ENCODE measurements at places on chromosomes 3 and 15.

GRCh38 chr15:80934761-80935221 lies 54.8 kb downstream of the MESD start:
- DNase-seq = peak; percentile 56

GRCh38 chr3:58464866-58465265 lies 27.0 kb upstream of the KCTD6 start:
- no peak for DNase-seq

GRCh38 chr3:69082805-69083204 lies 1.9 kb upstream of the ARL6IP5 start:
- peak; percentile 82 for DNase-seq

DNA sequence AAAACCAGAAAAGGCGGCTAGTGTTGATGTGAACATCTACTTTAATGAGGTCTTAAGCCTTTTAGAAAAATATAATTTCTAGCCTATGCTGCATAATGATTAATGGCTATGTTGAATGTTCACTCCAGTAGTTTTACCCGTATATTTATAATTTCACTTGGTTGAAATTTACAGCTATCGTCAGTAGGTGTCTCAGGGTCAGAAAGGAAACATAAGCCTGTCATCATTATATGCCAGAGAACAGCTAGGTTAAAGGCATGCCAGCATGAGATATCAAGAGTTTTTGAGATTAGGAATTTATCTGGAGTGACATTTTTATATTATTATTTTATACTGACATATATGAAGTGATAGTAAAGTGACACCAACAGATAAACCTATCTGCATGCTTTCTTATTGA lies 904.1 kb downstream of the OTOL1 start:
- no peak for DNase-seq

DNA sequence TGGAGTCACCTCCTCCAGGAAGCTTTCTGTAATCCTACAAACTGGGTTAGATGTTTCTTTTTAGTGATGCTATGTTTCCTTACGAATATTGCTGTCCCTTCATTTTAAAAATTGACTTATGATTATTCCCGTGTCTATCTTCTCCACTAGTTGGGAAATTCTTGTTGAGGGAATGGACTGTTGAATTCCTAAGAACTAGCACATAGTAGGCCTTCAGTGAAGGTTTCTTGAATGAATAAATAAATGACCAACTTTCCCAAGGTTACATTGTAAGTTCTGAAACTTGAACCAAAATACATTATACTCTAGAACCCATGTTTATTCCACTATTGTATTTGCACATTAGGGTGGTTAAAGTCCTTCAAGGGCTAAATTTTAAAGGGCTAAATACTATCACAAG lies 812 bp upstream of the IL20RB start:
- no peak for DNase-seq

- DNase-seq = peak; percentile 58
These were observed 768 bp downstream of the UBXN7 start for GRCh38 chr3:196431181-196432136.

- DNase-seq = no peak
These were observed 61.8 kb upstream of the SNRK start for GRCh38 chr3:43224405-43225073.

DNA sequence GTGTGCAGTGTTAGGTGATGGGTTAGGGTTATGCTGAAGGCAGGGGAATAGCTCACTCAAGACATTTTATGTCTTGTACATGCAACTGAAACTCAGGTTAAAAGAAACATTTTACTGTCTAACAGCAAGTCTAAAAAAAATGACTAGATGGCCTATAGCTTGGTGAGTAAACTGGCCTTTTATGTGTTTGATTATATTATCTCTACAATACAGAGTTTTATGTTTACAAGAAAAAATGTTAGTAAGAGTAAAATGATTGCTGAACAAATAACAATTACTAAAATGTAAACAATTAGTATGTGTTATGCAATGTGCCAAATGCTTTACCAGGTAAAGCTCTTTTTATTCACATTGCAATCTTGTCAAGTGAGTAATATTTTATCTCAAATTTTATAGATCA lies 1039.6 kb downstream of the ROBO2 start:
- DNase-seq = no peak

- DNase-seq = no peak
These were observed 435.6 kb downstream of the ROBO2 start for GRCh38 chr3:77475507-77475906.

DNA sequence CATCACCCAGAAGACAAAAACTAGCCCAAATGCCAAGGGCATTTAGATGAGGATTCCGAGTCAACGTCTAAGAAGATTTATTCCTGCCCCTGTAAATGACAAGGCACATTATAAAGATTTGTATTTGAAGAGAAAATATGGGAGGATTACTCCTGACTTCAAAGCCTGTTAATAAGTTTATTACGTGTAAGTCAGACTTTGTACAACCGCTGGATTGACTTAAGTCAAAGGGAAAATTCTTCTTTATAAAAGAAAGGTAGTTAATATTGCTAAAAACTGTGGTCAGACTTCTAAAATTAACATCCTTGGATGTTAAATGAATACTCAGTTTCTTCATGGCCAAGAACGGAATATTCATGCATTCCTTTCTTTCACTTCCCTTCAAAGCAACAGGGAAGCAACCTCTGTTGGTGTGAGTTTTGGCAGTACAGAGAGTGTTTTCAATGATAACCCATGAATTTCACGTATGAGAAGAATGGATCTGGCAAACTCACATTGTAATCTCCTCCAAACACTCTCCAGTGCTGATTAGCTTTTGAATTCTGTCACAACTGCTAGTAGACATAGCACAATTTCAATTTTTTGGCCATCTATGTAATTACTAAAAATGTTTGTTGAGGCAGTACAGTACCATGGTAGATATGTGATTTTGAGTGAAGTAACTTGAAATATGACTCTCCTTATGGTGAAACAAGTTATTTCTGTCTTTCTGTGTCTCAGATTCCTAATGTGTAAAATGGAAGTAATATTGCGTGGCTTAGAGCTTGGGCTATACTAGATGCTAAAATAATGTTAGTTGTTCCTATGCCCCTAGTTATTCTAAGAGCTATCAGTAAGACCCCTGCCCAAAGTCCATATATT lies 62.0 kb downstream of the PLD1 start:
- DNase-seq = peak; percentile 11

DNA sequence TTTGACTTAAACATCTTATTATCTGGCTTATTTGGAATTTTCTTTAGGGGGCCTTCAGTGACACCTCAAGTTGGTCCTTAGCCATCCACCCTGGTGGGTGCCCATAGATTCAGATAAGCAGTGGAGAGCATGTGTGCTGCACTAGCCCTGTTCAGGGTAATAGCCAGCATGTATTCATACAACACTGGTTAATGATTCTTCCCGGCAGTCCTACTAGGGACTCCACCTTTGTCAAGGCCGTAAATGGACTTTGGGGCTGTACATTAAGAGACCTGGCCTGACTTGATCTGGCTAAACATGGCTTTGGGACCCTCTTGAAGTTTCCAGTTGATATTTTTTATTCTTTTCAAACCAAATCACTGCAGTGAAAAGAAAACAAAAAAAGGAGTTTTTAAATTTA lies 125.8 kb downstream of the PTPRG start:
- DNase-seq = no peak

Data from AG10803 (cell line).